ENCODE measurements at places on chromosomes 5 and 9.

- DNase-seq: no peak
Measured at GRCh38 chr5:168637281-168637680, 58.1 kb upstream of the PANK3 start.

- no peak for DNase-seq
Measured at GRCh38 chr9:134759913-134760312, 118.3 kb downstream of the COL5A1 start.

DNA sequence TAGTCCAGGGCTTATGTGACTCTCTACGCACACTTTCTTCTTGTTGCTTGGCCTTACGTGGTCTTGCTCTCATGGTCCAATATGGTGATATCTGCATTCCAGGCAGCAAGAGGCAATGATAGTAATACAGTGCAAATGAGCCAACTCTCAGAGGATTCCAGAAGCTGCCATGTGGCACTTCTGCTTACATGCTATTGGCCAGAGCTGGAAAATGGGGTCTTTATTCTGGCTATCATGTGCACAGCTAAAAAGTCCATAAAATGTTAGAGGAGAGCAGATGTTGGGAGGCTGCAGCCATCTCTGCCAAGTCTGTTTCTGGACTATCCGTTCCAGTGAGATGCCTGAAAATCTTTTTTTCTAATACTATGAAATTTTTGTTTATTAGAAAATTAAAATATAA is 2.9 kb upstream of the SEPTIN8 start:
- DNase-seq: no peak

GRCh38 chr5:94467346-94467953 is 151.0 kb downstream of the KIAA0825 start:
- no peak for DNase-seq

- DNase-seq: no peak
Measured at GRCh38 chr5:172417983-172418630, 36.2 kb downstream of the SH3PXD2B start.

DNA sequence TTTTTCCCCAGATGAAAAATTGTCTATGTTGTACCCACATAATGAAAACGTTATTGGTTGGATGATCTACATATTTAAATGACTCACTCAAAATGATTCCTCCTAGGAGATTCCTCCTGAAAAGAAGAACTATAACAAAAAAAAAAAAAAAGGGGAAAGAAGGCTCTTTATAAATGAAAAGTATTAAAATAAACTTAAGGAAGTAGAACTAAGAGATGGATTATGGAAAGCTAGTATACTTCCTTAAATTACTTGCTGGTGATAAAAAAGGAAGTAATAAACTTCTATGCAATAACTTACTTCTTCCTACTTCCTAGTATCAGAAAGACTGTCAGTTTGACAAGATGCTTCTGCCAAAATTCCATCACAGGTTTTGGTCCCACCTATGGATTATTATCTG is 1087.7 kb downstream of the CDH12 start:
- DNase-seq: no peak

DNA sequence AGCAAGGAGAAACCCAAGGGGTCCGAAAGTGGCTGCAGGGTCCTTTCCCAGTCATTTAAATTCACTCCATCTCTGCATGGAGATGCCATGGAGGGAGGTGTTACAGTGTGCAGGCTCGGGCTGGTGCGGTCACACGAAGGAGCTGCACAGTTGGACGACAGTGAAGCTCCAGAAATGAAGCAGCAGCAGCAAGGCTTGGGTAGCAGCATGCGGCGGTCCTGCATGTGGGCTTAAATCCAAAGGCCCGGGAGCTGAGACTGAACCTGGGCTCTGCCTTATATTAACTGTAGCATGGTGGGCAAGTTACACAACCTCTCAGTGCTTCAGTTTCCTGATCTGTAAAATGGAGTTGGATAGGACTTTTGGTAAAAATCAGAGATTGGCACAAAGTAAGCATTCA is 51.4 kb downstream of the APBA1 start:
- no peak for DNase-seq

DNA sequence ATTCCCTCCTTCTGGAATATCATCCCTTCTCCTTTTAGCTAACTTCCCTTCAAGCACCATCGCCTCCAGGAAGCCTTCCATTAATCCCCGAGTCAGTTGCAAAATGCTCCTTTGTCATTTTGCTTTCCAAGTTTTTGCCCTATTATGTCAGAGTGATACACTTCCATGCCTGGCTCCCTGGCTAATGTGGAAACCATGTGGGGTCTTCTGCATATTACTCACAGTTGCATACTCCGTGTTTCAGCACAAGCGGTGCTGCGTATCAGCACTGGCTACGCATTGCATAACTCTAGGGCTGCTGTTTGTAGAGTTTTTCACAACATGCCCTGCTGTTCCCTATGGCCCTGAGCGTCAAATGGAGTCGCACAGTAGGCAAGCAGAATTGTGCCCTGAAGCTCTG is 1.9 kb downstream of the TEX53 start:
- DNase-seq: no peak

- no peak for DNase-seq
Measured at GRCh38 chr5:55904152-55904551, 53.0 kb downstream of the IL31RA start.
